GM23248 (cell line): ENCODE measurements at places on chromosomes 16 and 17. TPM values are rescaled to one million over a fixed set of nuclear protein-coding genes. Genes with fewer than 3 reads are reported as not detected.
A peak's percentile ranks its signal among the peaks of the same experiment; 100 is the strongest.

ASPA gene
- polyA plus RNA-seq: 0.16 TPM in 2 replicates

SMIM36 gene
- not detected in 2 replicates for polyA plus RNA-seq

CRISPLD2 gene
- 21.5 and 22.6 TPM in 2 replicates for polyA plus RNA-seq

RHBDL1 gene
- polyA plus RNA-seq: 0.90 and 1.5 TPM in 2 replicates

TPSG1 gene
- not detected in 2 replicates for polyA plus RNA-seq

OR3A2 gene
- not detected in 2 replicates for polyA plus RNA-seq

NOS2 gene
- polyA plus RNA-seq: not detected in 2 replicates

RNF43 gene
- polyA plus RNA-seq: 0.23 TPM in 1 of 2 replicates, not detected in the other

- no peak for DNase-seq
These were observed 10.0 kb upstream of the CLEC18C start for GRCh38 chr16:70163596-70163995.

GRCh38 chr17:77924757-77925336 lies 33.7 kb upstream of the TNRC6C start:
- peak; percentile 33 for DNase-seq

DNA sequence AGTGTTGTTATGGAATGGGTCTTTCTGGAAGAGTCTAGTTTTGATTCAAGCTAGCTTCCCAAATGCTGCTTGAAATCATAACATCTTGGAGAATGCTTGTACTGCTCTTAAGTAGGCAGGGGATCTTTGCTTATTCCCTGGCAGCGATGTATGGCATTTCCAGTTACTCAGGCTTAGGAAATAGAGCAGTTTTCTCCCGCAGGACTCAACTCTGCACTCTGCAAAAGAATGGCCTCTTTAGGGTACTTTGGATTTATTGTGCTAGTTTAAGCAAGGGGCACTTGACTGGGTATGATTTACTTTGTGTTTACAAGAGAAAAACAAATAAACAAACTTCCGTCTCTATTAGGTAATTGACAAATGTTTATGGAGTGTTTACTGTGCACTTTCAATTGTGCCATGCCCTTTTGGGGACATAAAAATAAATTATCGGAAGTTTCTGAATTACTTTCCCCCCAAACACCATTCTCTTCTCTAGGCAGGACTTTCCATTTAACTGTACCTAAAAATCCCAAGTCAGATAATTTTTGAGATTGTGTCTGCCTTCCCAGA lies 164.0 kb downstream of the MAP2K6 start:
- no peak for DNase-seq

DNA sequence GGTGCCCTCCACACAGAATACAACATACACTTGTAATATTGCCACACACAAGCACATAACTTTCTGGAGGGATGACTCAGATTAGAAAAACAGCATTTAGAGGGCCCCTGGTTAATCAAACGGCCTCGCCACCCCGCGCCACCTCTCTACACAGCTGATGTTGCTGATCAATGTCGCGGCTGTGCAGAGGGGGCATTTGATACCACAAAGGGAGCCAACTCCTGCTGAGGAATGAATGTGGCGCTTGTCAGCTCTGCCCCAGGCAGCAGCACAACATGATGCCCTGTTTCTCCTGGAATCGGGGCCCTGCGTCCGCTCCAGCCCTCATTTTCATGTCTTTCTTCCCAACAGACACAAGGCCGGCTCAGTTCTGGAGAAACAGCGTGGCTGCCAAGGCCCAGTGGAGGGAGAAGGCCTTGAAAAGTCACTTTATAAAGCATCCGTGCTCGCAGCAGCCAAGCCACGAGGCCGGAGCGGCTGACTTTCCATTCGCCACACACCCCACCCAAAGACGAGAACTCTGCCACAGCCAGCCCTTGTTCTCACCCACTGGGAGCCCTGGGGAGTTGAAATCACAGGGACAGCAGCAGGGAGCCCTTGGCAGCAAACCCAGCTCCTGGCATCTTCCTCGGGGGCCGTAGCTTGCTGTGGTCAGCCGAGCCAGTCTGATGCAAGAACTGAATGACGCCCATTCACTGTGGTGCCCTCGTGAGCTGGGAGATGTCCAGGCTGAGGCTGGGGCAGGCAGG lies 65.6 kb downstream of the XYLT1 start:
- DNase-seq: peak; percentile 95

DNA sequence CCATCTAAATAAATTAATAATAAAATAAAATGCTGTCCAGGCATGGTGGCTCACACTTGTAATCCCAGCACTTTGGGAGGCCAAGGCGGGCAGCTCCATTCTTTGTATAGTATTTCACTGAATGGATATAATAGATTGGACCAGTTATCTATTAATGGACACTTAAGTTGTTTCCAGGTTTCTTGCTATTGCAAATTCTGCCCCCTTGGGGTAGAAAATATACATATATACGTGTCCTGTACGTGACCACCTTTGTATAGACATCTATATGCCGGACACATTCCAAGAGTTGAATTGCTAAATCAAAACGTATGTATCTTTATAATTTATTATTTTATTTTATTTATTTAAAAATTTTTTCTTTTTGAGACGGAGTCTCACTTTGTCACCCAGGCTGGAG lies 3.9 kb upstream of the EXOC7 start:
- DNase-seq: peak; percentile 29

GRCh38 chr17:34307110-34307509 lies 12.1 kb upstream of the CCL8 start:
- peak; percentile 67 for DNase-seq

GRCh38 chr16:74785031-74785430 lies 10.4 kb upstream of the FA2H start:
- DNase-seq: no peak

- DNase-seq: no peak
These were observed 1.9 kb upstream of the ERBB2 start for GRCh38 chr17:39697961-39698360.

DNA sequence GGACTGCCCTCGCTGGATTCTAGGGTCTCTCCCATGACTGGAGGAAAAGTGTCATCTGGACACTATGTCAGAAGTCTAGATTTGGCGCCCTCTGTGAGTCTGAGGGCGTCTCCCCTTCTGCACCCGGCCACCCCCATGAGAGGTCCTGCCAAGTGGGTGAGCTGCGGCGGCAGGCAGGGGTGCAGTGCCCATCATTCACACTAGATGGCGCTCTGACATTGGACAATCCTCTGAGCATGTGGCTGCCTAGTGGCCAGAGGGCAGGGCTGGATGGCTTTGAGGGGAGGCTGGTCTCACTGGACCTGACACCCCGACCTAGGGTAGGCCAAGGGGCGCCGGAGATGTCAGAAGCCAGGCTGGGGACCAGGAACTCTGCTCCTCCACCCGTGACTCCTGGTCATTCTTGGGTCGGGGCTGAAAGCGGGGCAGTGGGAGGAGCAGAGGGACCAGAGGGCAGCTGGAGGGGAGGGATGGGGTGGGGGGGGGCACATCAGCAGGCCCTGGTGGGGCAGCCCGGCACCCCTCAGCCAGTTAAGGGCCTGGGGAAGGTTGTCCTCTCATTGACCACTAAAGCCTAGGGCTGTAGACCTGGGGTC lies 28.0 kb downstream of the MRM1 start:
- peak; percentile 72 for DNase-seq

- no peak for DNase-seq
These were observed 59.4 kb downstream of the USP32 start for GRCh38 chr17:60332574-60332973.

- no peak for DNase-seq
These were observed 444.0 kb downstream of the XYLT1 start for GRCh38 chr16:17026600-17027242.

GRCh38 chr17:59028328-59028727 lies 78.4 kb downstream of the TRIM37 start:
- DNase-seq: no peak

DNA sequence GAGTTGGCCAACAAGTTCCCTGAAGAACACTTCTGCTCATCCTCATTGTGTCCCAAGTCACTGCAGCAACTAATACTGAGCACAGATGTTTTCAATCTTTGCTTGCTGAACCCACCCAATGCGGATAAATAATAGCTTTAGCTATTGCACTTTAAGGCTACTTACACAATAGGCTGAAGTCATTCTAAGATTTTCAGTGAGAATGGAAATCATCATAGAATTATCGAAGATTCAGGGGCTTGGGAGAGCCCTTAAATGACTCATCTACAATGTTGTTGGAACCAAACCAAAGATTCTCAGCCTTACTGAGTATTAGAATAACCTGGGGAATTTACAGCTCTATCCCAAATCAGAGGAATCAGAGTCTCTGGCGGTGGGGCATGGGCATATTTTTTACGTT lies 51.2 kb downstream of the SYCE1L start:
- peak; percentile 2 for DNase-seq

GRCh38 chr17:2804912-2805311 lies 8.7 kb downstream of the RAP1GAP2 start:
- no peak for DNase-seq

DNA sequence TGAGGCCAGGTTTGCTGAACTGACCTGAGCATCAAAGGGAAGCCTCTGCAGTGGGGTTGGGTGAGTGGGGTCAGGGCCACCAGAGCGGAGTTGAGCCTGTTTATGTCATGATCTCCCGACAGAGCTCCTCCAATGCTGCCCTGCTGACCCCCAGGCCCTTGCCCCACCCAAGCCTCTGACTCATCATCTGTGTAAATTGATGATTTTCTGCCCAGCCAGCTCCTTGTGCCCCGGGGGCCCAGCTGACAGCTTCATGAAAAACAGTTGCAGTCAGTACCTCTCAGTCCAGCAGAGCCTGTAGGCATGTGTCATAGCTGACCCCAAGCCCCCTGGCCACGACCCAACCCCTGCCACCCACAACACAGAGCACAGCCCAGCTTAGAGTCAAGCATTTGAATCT lies 134.9 kb downstream of the CCT6B start:
- peak; percentile 41 for DNase-seq
